Fibroblast of skin of scalp (primary cell): ENCODE measurements at places on chromosomes 3 and 15.

GRCh38 chr3:47347217-47347801 lies 33.5 kb upstream of the PTPN23 start:
- DNase-seq: peak; percentile 80

GRCh38 chr3:15206662-15207576 lies 873 bp downstream of the CAPN7 start:
- peak; percentile 18 for DNase-seq

DNA sequence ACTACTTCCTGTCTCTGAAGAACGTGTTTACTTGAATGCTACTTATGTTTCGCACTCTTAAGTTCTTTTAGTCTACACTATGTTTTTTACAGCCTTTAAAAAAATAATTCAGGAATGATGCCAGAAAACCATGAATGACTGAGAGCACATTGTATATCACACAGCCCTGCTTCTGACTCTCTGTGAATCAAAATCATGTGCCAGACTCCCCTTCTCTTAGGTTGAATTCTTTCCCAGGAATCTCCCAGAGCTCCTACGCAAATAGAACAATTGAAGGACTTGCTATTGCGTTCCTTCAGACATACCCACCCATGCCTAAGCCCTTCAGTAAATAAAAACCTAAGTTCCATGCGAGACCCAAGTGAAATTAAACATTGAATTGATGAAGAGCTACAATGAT lies 782.0 kb upstream of the ALCAM start:
- DNase-seq: no peak

DNA sequence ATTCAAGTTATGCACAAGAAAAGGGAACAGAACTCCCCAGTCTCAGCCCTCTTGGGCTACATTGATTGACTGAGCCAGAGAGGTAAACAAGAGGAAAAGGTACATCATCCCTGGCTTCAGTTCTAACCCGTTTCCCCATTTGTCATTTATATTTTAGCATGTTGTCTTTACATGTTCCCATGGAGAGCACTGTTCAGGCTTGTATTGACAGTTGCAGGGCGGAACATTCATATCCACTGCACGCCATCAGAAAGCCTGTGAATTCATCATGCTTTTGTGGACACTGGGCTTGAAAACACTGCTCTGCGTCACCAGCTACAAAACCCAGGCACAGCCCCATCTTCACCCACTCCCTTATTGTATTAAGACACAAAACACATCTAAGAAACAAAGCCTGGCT lies 240.9 kb upstream of the EIF1B start:
- no peak for DNase-seq

DNA sequence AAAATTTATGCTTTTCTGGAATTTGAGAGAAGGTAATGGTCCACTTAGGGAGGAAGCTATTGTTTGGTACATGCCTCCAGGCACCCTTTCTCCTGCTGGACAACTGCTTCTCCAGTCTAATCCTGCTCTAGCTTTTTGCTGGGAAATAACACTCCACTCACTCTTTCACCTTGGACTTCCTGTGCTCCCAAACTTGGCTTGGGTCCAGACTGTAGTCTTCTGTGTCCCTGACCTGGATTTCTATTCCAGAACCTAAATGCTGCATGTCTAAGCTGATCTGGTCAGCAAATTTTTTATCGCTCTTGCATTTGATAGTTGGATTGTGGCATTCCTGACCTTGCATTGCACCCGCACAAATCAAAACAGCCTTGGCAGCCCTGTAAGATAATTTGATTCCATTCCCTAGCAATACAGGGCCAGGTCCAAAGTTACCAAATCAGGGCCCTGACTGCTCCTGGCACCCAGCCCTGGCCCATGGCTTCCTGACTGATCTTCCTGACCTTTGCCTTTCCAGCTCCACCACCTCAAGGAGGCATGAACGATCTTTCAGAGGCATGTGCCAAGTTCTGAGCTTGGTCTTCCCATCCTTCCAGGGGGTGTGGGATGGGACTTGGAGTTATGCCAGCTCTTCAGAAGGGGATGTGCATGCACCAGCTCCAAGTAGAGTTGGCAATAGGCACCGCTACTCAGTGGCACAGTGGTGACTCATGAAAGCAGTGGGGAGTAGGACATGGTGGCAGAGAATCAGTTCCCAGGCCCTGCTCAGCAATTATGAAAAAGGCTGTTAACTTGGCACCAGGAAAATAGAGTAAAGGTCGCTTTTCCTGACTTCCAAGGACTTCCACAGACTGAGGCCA lies 43.9 kb upstream of the GOLGA8J start:
- no peak for DNase-seq

DNA sequence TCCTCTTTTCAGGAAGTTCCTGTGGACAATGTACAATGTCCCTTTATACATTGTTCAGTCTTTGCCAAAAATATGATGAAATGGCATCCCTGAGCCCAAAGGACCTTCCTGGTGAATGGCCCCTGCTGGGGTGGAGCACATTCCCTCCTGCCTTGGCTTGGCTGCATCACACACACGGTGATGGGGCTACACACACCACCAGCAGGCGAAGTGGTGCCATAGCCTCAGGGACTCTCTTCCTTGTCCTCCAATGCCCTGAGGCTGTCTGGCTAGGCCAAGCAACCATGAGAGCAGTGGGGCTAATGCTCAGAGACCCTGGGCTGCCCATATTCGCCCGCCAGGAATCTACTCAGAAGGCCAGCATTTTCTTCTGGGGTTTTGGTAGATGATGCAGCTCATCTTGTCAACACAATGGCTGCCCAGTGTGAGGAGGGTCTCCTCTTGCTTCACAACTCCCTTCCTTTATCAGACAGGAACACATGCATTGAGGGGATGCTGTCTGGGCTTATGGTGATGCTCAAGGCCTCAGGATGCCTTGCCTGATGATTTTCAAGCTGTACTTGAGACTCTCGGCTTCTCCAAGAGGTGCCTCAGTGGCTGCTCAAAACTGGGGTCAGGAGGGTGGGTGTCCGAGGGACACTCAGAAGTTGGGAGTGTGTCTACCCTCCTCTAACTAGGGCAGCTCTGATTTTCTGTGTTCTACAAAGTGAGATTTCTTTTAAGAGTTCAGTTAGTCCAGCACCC lies 40.9 kb upstream of the EPHB1 start:
- DNase-seq: peak; percentile 5

GRCh38 chr3:60430205-60430604 lies 821.0 kb downstream of the FHIT start:
- DNase-seq: no peak

GRCh38 chr3:128607710-128608048 lies 42.9 kb downstream of the RPN1 start:
- no peak for DNase-seq

GRCh38 chr3:149377408-149378364 lies at the start of gene TM4SF1:
Gene TM4SF1, minus strand, starts transcription at chr3:149377649. Its CDS starts 102 bp downstream, at chr3:149377547.
- DNase-seq: peak; percentile 79

DNA sequence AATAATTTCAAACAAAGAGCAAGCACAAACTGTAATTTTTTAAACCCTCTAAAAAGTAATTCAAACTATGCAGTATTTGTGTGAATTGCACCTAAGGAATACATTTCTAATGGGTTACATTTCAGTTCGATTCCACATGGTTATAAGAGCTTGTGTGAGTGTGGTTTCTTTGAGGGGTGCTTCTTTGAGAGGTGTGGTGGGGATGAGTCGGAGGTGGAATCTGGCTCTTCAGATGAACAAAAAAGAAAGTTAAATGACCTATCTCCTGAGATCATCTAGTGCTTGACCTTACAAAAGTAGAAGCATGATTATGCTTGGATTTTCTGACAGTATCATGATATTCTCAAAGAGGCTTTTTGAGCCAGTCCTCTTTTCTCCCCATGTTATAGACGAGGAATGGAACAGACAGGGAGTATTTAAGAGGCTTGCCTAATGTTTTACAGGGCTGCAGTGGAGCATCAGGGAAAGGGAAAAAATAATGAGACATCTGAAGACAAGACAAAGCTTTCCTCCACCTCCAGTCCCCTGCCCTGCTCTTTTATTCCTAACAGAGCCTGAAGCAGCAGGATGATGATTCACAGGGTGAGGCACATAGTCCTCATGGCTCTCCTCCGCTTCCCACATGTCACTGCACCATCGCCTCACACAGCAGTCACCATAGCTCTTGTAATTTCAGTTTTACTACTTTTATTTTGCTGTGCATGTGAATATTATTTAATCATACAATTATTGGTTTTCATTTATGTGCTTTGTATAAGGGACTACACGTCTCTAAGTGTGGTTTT lies 82.0 kb downstream of the LYSMD4 start:
- peak; percentile 43 for DNase-seq

DNA sequence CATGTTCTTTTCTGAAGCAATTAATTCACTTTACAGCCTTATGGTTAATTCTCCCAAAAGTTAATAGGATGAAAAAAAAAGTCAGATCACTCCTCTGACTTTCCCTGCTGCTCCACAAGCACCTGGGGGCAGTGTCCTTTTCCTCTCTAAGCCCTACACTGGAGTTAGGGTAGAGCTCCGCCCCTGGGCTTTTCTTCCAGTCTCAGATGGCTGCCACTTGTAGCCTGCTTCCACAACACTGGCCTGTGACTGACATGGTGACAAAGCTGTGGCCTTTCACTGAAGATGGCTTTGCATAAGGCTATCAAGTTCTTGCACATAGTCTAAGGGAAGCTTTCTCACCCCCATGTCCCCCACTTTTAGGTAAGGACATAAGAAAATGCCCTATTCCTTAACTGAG lies 1.3 kb upstream of the MON1A start:
- DNase-seq: peak; percentile 10

DNA sequence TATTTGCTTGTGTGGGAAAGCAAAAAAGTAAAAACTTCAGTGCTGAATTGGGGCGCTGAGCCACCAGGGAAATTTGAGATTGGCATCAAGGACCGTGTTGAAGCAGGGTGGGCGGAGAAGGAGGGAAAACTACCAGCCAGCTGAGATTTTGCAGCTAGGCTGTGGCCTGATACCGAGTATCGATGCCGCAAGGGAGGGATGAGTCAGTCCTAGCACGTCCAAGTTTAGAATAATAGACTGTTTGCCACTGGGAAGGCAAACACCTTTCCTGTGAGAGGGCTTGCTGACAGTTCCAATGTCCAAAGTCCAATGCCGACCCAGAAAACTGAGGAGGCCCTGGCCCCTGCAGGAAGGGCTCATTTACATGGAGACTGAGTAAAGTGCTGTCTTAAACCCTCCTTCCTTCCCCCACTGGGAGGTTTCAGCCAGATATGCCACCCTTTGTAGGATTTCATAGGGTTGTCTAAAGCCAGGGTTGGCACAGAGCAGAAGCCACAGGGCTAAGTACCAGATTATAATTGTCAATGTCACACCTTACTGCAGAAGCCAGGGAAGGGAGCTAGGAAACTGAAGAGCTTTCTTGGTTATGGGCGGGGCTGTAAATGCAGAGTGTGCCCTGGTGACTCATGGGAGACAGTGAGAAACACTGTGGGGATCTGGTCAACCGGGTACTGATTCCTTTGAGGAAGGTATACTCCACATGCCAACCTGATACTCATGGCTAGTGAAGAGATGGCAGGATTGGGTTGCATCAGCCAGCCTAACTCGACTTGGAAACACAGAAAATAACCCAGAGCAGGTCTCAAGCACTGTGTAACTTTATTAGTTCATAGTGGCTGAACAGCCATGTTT lies 28.4 kb upstream of the PIK3CB start:
- peak; percentile 42 for DNase-seq

- DNase-seq: no peak
Measured at GRCh38 chr15:63506537-63507035, 2.2 kb downstream of the USP3 start.

- no peak for DNase-seq
Measured at GRCh38 chr3:130831719-130832400, 62.0 kb upstream of the ATP2C1 start.

DNA sequence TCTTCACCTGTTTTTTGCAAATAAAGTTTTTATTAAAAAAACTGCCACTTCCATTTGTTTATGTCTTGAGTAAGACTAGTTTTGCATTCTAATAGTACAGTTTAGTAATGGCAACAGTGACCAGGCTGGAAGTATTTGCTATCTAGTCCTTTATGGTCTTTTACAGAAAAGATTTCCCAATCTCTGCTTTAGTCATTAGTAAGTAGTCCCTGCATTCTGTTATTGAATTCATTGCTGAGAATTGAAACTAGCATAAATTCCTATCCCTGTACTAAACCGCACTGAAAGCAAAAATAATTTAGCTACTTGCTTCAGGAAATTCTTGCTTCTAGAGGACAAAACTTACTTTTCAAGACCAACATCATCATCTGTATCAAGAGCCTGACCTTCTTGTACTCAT lies 46.2 kb downstream of the CNTN6 start:
- peak; percentile 6 for DNase-seq

DNA sequence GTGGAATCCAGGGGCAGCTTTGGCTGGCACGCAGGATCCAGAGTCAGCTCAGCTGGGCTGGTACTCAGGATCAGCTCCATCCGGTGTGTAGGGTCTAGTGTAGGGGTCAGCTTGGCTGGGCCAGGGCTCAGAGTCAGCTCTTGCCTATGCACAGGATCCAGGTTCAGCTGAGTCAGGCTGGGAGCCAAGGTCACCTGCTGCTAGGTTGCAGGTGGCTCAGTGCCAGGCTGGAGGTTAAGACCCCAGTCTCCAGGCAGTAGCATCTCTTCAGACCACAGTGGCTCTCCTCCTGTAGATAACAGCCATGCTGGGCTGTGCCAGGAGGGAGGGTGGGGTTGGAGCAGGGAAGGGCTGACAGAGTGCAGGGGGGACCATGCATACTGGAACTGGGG lies 1.8 kb downstream of the HYAL3 start:
- no peak for DNase-seq

DNA sequence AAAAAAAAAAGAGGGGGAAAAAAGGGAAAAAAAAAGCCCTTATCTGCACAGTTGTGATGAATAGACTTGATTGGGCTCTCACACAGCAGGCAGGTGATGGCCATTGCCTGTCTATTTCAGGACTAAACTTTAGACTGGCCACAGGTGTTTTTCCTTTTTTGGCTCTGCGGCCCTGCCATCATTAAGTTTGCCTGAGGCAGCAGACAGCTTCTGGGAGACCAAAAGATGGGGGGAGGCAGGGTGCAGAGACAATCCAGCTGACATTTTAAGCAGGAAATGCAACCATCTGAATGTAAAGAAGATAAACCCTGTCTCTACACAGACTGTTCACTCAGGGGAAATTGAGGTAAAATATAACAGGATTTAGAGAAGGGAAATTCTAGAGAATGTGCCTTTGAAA lies 295.0 kb upstream of the KCNH8 start:
- DNase-seq: no peak

GRCh38 chr3:156702367-156702766 lies 28.0 kb downstream of the TIPARP start:
- DNase-seq: no peak

- no peak for DNase-seq
Measured at GRCh38 chr15:78034495-78035191, 42.9 kb downstream of the TBC1D2B start.
